ENCODE measurements at places on chromosomes 1 and 21.
A peak's percentile ranks its signal among the peaks of the same experiment; 100 is the strongest.

DNA sequence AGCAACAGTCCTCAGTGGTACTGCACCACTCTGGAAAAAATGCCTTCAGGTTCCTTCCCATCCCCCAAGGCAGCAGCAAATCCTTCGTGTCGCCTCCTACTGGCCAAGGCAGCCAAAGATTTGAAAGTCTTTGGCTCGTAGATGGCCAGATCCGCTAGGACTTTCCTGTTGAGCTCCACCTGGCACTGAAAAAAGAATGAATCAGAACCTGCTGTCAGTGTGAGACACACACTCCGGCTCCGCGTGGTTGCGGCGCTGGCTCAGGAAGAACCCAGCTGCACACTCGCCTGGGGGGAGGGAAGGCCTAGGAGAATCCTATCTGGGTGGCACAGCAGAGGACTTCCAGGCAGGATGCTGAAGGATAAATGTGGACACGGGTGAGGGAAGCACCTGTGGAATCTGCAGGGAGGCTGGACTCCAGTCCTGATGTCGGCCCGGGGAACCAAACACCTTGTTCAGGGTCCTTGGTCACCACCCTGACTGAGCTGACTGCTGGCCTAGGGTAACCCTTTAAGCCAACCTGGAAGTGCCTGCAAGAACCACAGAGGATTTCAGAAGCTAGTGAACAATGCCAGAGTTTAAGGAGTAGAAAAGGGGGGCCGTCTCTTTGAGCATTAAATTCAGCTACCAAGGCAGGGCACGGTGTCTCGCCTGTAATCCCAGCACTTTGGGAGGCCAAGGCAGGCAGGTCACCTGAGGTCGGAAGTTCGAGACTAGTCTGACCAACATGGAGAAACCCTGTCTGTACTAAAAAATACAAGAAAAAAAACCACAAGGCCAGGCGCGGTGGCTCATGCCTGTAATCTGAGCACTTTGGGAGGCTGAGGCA is 3.2 kb upstream of the CCNL2 start:
- no peak for DNase-seq

- no peak for DNase-seq
These were observed 28.6 kb downstream of the PCSK9 start for GRCh38 chr1:55067914-55068313.

DNA sequence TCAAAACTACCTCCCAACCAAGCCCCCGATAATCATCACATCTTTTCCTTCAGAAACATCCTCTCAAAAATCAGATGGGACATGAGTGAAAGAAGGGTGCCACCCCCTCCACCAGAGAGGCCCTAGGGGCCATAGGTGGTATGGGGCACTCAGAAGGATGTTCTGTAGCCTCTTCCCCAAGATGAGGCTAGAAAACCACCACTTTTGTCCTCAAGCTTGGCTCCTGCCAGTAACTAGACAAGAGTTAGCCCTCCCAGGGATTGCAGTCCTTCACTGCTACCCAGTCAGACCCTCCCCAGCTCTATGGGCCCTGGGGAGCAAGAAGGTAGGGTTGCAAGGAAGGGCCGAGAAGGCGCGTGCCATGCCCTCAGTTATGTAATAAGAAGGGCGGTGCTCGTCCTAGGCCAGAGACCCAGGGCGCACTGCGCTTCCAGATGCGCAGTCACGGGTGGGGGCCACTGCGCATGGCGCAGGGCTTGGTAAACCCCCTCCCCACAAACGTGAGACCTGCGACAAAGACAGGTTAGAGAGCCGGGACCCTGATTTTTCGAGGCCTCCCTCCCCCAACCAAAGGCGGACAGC is 69.7 kb downstream of the CD46 start:
- DNase-seq, result no peak

GRCh38 chr1:8090241-8090702 is 64.2 kb upstream of the ERRFI1 start:
- no peak for DNase-seq

DNA sequence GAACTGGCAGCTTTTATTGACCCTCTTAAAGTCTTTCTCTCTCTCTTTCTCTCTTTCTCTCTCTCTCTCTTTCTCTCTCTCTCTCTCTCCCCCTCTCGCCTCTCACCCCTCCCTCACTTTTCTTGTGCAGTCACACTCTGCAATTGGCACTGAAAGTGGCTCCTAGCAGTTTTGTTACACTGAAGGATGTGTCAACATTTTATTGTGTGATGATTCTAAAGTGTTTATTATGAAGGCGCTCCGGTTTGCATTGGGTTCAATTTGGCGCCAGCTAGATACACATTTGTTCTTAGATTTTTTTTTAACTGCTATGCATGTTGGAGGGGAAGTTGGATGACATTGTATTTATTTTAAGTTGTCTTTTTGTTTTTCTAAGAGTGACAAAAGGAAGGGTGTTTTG is 64.0 kb upstream of the CHRM3 start:
- no peak for DNase-seq

DNA sequence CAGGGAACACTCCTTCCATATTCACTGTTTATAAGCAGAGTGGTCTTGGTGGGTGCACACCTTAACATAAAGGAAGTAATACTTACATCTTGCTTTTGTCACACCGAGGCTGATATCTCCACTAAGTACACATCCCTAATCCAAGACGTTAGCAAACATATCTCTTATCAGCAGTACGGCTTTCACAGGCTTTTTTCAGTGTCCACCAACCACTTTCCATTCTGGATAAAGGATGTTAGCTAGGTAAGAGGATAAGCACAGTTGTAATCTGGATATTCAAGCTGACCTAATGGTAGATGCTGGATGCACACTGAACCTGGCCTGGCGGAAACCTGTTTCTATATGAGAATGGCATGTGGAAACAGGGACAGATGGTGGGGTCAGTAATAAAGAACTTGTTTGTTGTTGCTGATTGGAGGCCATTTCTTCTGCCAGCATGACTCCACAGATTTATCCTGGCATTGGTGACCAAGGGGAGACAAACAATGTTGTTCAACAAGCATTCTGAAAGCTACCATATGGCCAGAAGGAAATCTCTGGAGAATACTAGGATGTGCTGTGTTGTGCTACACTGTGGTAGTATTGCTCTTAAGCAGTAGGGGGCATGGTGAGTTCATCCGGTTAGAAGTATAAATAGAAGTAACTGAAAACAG is 416.4 kb downstream of the PTBP2 start:
- no peak for DNase-seq

DNA sequence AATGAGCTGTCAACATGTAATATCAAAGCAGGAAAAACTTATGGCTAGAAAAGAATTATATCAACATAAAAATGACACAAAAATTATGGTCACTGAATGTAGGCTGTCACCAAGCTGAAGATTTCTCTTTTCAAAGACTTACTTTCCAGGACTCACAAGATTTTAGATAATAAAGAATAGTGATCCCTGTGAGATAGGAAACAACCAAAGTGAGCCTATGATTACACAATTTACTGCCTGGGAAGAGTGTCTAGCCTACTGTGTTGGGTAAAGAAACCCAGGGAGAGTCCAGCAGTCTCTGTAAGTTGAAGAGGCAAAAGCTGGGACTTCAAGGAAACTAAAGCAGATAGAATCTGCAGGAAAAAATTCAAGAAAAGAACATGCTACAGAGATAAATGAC is 20.2 kb upstream of the RGS1 start:
- DNase-seq, result no peak

DNA sequence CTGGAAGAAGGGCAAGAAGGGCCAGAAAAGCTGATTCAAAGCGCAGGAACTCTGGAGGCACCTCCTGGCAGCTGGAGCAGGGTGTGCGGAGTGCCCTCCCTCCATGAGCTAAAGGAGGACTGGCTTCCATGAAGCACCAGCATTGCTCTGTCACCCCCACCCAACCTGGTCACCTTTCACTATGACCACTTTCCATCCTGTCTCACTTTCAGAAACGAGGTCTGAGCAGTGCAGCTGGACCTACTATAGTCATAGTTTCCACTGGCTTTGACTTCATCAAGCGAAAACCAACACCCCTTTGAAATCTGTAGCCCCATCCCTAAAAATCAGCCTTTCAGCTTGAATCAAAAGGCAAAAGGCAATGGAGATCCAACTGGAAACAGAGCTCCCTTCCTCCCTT is 84.8 kb upstream of the CACNA1E start:
- DNase-seq, result no peak

- no peak for DNase-seq
These were observed 97.9 kb downstream of the RIPK4 start for GRCh38 chr21:41668686-41669532.

DNA sequence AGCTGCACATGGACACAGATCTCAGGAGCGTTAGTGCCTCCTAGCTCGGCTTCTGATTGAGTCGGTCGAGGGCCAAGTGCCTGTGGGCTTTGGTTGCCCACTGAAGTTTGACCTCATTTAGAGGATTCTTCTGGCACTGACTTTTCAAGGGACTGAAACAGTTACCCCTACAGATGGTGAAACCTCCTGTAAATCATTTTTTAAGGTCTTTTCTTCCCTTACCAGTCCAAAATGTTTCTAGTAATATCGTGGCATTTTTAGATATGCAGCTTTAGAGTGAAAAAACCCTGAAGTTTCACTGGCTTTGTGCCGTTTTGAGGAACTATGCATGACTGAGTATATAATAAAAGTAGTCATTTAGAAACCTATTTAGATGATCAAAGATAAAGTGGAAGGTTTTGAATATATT is 34.7 kb upstream of the L1TD1 start:
- no peak for DNase-seq

- DNase-seq, result no peak
These were observed 16.8 kb upstream of the PDIK1L start for GRCh38 chr1:26094677-26095383.

DNA sequence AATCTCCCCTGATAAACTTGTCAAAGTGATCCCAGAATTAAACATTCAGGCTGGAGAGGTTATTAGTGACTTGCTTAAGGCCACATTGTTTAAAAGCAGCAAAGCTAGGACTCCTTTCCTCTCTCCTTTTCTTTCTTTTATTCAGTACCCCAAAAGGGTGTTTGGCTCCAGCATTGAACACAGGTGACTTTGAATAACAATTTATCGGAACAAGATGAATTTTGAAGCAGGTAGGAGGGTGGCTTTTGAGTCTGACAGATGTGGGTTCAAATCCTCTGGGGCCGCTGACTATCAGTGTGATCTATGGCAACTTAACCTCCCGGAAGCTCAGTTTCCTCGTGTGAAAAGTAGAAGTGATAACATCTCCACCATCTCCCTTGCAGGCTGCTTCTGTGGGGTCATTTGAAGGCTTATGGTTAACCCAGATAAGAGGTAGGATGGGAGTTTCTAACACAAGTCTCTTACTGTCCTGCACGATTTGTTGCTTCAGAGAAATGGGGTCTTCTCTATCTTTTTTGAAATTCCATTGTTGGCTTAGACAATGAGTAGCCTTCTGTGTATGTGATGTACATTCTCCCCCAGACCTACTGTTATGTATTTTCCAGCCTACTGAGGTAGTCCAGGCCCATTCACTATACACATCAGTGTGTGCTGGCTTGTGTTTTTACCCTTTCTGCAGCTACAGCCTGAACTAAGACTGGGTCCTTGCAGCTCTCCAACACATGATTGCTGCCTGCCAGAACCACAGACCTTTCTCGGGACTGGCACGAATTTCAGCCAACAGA is 29.0 kb downstream of the JUN start:
- peak; percentile 31 for DNase-seq

DNA sequence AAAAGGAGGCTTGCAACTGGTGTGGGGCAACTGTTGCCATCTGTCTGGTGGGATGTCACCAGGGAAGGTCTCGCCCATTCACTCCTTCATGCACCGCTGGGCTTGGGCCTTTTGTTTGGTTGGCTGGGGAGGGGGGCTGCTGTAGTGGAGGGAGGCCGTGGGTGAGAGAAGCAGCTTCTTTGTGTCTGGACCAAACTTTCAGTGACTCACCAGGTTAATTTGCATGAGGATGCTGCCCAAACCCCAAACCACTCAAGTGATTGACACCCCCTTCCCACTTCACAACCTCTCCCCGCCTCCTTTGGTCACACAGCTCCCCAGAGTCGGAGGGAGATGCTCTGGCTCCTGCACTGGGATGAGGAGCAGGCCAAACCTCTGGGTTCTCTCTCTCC is 19.7 kb downstream of the BTG2 start:
- peak; percentile 66 for DNase-seq

DNA sequence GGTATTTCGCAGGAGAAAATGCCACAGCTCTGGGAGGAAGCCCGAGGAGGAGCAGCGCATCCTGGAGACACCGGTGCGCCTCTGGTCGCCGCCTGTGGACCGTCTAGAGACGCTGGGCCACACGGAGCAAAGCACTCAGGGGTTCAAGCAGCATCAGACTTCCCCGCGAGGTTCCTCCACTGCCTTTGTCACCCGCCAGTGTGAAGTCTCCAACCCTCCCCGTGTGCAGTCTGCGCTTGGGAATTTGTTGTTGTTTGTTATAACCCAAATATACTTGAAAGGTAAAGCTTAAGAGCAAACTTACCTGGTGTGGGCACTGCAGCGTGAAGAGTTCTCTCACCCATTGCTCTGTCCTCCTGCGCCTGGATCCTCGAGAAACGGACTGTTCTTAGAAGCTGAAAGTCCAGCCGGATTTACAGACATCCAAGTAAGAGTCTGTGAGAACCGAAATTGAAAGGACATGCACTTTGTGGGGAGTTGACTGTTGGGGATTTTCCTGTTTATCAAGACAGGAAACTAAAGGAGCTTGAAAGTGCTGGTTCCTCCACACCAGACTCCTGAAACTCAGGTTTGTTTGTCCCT is at the start of gene GBP4:
Gene GBP4 (minus strand): TSS at position 452 of the 582 bp plus-strand sequence. CDS start 108 bp downstream, at position 344.
- DNase-seq, result peak; percentile 43

DNA sequence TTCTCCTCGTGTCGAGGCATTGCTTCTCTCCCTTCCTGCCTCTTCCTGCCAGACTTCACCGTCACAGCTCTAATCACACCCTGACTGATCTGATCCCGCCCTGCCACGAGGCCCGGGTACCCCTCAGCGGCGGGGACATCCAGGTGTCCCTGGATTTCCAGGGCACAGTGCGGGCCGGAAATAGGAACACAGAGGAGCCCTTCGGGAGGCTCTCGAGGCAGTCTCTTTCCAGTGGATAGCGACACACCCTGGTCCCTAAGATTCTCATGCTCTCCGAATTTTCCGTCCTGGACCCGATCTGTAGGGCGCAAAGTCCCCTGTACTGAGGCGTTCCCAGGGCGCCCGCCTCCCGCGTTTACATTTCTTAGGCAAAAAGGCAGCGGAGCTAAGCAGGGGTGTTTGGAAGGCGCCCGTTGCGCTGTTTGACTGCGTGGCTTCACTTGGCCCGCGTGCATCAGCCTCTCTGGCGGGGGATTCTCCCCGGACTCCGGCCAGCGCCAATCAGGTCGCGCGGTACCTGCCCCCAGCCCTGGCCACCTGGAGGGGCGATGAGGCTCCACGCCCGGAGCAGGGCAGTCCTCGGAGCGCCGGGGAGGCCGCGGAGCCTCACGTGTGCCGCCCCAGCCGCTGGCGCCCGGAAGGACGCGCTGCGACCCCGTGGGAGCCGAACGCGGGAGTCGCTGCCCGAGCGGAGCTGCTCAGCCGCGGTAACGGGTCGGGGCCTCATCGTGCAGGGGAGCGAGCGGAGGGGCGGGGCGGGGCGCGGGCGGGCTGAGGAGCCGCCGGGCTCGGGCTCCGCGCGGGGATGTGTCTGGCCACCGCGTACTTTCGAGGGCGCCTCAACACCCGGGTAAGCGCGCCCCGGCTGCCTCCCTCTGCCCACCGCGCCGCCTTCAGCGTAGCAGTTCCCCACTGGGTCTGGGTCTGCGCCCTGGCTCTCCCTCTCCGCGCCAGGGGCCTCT is at the start of gene FAM163A:
Gene FAM163A (plus strand): TSS at position 575 of the 962 bp plus-strand sequence. CDS start 69,807 bp downstream, outside the sequence.
- DNase-seq, result no peak

GRCh38 chr1:154178013-154178412 is 13.9 kb downstream of the TPM3 start:
- no peak for DNase-seq

GRCh38 chr21:46142582-46143473 is 12.6 kb downstream of the FTCD start:
- DNase-seq, result no peak

GRCh38 chr1:203985044-203985443 is 87.9 kb upstream of the SOX13 start:
- no peak for DNase-seq

- no peak for DNase-seq
These were observed 13.3 kb upstream of the SPOCD1 start for GRCh38 chr1:31828926-31829690.
